ENCODE measurements at places on chromosomes 5 and 9. TPM values are rescaled to one million over a fixed set of nuclear protein-coding genes. Genes with fewer than 3 reads are reported as not detected.

Gene MRPL22
- 24.0 TPM for total RNA-seq

Gene CCDC152
- 0.51 TPM for total RNA-seq

Gene C9orf50
- total RNA-seq = not detected

Gene PFN3
- not detected for total RNA-seq

Gene GPRIN1
- total RNA-seq = 8.7 TPM

Gene FAM153A
- not detected for total RNA-seq

Gene HK3
- total RNA-seq = not detected

Gene PLPP7
- total RNA-seq = 6.0 TPM

Gene MSMP
- 66.8 TPM for total RNA-seq

Gene SAP30L
- 40.6 TPM for total RNA-seq

Gene PCDHGA4
- 2.2 TPM for total RNA-seq

Gene INSL4
- total RNA-seq = not detected
